Stimulated activated CD4-positive, alpha-beta T cell treated with anti-CD3 and anti-CD28 coated beads, Interleukin-1b, Interleukin-23, amount 100 ng/mL, for 24 hours (primary cell): ENCODE measurements at places on chromosomes 1 and 21.

DNA sequence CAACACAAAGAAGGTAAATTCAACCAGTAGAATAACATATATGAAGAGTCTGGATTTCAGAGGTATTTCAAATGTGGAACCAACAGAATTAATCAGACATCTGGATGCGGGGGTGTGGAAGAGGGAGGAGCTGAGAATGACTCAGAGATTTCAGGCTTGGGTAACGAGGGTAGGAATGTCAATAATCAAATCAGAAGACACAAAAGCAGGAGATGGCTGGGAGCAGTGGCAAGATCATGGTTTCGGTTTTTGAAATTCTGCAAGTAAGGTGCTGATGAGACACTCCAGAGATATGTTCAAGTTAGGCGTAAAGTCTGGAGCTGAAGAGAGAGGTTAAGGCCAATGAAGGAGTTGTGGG is 64.0 kb downstream of the PLPPR5 start:
- no peak for DNase-seq

- DNase-seq = no peak
These were observed 1124.3 kb downstream of the AMY1C start for GRCh38 chr1:104874044-104874443.

DNA sequence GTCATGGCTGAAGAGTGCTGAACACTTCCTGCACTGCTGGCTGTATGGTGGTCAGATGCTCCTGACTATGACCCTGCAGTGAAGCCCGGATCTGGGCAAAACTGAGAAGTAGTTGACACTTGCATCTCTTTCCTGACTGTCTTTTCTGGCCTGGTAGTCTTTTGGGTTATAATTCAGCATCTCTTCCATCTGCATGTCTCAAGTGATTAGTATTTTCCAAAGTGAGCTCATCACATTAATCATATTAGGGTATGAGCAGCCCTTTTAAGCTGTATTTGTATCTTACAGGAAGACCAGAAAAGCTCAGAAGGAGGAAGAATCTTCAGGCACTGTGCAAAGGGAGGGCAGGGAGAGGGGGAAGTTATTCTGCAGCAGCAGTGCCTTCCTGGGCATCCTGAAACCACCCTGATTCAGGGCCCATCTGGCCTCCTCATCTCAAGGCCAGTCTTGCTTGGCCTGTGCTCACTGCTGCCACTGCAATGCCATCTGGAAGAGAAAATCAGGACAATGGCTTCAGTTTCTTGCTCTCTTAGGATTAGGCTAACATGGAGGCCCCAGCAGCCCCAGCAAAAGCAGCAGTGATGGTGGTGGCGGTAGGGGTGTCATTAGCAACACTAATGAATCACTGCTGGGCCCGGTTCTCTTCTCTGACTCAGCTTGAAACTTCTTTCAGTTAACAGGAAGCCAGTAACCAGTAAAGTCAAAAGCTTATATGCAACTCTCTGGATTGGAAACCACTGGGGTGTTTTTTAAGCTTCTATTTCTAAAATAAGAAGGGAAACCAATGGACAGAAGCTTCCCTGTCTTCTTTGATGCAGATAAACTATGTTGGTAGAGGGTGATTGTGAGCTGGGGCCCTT is 63.3 kb upstream of the WDR26 start:
- DNase-seq = peak; percentile 61

DNA sequence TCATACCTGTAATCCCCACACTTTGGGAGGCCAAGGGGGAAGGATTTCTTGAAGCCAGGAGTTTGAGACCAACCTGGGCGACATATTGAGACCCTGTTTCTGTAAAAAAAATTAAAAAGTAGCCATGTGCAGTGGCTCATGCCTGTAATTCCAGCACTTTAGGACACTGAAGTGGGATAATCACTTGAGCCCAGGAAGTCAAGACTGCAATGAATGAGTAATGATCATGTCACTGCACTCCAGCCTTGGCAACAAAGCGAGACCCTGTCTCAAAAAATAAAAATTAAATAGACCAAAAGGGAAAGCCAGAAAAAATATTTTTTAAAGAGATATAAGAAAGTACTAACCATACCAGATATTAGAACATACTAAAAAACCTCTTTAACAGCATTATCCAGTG is 44.7 kb upstream of the LYPLAL1 start:
- no peak for DNase-seq

DNA sequence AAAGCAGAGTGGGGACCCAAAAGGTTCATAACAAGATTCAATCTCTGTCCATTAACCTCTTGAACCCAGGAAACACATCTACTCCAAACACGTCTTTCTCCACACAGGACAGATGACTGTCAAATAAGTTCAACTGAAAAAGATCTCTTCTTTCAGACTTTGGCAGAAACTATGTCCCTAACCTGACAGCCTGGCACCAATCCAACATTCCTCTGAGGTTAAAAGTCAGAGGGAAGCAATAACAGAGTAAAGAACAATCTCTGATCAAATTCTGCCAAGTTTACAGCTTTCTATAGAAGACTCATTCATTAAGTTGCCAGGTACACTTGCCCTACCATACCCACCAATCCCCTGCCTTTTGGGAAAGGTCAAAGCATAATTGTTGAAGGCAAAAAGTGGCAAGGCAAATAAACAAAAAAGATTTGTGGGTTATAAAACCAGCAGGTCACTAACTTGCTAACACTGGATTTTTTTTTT is 31.9 kb downstream of the OTUD7B start:
- no peak for DNase-seq

DNA sequence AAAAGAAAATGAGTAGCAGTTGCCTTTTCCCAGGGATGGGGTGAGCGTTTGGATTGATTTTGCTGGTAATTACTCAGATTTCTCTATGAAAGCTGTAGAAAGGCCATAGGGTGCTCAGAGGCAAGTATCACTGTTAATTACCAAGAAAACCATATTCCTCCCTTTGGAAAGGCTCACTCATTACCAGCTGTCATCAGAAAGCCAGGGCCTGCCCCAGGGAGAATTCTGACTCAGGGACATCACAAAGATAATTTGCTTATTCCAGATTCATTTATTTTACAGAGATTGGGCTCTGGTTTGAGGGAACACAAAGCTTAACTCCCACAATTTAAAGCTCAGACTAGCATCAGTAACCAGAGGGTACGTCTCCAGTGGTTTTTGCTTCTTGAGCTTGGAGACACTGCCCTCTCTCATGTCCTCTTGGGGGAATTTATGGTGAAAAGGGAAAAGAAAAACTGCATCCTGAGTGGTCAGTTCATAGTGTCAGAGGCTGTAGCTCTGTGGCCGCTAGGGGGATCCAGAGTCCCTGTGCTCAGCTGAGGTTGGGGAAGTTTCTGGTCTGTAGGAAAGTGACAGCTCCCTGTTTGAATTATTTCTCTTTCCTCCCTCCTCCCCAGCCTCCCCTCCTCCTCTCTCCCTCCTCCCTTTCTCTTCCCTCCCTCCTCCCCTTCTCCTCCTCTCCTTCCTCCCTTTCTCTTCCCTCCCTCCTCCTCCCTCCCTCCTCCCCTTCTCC is 204.3 kb downstream of the KCNJ6 start:
- DNase-seq = no peak

DNA sequence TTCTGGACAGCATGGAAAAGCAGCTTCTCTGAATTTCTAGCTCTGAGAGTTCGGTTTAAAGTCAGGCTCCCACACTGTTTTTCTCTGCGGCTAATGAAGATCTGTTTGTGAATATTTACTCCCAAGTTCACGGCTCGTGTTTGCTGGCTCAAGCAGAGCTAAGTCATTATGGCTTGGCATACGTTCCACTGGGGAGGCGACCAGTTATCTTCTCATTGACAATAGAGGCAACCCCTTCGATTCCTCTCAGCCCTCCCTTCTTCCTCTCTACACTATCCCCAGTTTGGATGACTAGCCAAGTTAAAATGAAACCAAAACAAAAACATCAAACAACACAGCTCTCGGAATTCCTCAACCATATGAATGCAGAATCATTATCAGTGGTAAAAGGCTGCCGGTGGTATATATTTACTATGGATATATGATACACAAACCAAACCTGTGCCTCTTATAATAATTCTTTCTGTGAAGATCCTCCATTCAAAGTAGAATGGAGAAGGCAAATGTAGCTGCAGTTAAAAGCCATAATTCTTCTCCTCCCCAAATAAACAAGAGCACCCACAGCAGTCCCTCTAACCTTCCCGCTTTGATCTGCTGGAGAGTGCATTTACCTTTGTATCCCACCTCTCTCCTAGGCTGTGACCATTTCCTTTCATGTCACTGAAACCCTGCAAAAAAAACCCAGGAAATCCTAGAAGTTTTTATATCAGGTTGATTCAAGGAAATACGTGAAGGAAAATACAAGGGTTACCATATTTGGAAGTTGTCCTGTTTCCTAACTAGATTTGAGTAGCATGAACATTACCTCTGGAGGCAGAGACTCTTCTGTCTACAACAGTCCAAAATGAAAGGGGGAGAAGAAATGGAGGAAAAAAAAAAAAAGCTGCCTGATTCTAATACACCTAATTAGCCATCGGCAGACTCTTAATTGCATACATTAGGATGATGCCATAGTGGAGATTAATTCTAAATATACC is 108.3 kb upstream of the USH2A start:
- DNase-seq = no peak

- no peak for DNase-seq
These were observed 84.9 kb downstream of the PTPN14 start for GRCh38 chr1:214466403-214467077.

DNA sequence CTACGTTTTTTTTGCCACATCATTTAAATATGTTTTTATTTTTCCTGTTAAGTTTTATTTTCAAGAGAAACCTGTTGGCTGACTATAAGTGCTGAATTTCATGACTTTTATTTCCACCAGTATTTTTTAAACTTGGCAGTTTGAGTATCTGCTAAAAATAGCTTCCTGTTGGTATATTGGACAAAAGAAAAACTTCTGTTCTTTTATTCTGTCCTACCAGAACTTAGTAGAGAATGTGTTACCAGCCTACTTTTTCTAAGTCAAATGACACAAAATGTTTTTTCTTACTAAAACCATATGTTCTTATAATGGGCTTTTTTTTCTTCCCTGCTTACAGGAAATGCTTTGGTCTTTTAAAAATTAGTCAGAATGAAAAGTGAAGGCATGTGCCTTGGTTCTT is 7.6 kb downstream of the DR1 start:
- no peak for DNase-seq

DNA sequence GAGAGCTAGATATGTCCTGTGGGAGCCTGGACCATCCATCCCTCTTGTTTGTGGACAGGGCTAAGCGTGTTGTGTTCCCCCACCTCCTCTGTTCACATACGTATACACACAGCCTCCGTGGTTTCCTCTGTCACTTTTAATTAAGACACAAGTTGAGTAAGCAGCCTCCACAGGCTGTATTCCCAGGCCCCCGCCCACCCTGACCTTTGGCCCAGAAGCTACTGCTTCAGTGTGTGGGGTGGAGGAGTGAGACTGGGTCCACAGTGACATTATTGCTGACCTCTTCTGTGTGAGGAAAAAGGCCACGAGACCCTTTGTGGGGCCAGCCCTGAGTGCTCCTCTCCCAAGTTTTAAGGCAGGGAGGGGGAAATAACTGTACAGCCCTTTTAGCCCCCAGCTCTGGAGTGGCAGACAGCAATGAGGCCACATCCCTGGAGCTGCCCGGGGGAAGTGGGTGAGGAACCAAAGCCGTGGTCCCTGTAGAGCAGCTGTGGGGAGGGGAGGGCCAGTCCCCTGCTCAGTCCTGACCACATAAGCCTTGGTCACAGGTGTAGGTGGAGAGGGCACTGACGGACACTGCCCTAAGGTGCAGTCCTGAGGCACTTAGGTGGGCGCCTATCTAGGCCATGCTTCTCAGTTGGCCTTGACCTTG is 4.4 kb downstream of the ELOVL1 start:
- DNase-seq = no peak

DNA sequence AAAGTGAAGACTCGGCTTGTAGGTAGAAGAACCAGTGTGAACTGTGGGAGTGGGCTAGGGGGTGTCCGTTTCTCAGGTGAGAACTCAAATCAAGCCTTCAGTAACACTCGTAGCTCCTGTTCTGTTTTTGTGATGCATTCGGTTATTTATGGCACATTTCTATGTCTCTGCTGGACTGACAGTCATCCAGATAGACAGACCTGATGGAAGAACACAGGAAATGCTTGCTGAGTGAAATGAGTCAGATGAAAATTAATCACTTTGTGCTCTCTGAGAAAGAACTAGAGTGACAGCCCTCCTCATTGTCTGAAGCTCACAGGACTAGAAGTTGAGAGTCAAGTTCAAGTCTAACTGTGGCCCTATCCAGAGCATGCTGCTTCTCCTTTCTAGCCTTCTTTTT is 360.1 kb upstream of the PLXNA2 start:
- DNase-seq = no peak

DNA sequence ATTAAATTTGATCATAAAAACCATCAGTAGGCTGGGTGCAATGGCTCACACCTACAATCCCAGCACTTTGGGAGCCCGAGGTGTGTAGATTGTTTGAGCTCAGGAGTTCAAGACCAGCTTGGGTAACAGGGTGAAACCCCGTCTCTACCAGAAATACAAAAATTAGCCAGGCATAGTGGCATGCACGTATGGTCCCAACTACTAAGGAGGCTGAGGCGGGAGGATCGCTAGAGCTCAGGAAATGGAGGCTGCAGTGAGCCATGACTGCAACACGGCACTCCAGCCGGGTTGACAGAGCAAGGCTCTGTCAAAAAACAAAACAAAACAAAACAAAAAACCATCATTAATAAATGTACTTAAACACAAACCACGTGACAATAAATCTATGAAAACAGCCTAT is 61.0 kb downstream of the ARID4B start:
- DNase-seq = no peak

- no peak for DNase-seq
These were observed 27.1 kb upstream of the VTCN1 start for GRCh38 chr1:117237726-117238381.

GRCh38 chr21:16663436-16663835 is 849.4 kb upstream of the CXADR start:
- no peak for DNase-seq

DNA sequence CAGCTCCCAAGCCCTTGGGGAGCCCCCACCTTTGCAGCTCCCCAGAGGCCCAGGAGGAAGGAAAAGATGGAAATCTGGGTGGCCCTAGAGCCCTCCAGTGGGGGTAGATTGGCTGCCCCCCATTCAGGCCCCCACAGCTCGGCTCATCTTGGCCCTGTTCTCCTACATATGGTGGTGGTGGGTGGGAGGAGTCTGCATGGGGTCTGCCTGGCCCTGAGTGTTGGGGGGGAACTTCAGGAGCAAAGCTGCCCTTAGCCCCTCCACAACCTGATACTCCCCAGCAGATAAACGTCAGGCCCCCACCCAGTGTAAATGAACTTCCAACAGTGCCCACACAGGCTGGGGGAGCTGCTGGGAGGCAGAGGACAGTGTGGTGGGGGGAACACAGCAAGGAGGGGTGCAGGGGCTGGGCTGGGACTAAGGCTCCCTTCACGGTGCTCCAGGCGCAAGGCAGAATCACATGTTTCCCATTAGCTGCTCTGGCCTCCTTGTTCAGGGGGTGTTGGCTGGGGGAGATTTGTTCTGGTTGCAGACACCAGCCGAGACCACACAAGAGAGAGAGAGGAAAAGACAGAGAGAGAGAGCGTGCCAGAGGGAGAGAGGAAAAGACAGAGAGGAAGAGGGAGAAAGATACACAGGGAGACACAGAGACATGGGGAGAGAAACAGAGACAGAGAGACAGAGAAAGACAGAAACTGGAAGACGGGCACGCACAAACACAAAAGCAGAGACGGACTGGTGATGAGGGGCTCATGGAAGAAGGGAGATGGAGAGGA is 42.6 kb downstream of the AHDC1 start:
- no peak for DNase-seq

GRCh38 chr21:26948194-26948593 is 18.7 kb downstream of the ADAMTS5 start:
- DNase-seq = no peak

GRCh38 chr1:183353597-183353996 is 64.6 kb downstream of the NMNAT2 start:
- no peak for DNase-seq
